ENCODE measurements at places on chromosomes 2 and 18.

DNA sequence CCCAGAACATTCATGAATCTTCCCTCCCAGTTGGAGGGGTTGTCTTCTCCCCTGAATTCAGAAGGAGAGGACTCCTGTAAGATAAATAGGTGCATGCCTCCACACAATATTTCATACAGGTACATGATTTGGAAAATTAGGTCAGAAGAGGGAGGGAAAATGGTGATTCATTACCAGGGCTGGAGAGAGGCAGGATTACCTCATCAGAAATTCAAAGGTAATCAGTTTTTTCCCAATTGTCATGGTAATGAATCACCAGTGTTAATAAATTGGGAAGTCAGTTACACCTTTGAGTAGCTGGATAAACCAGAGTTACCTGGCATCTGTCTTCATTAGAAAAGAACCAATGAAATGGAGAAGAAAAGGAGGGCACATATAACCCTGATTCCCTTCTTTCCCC lies 128.5 kb downstream of the EN1 start:
- no peak for DNase-seq

DNA sequence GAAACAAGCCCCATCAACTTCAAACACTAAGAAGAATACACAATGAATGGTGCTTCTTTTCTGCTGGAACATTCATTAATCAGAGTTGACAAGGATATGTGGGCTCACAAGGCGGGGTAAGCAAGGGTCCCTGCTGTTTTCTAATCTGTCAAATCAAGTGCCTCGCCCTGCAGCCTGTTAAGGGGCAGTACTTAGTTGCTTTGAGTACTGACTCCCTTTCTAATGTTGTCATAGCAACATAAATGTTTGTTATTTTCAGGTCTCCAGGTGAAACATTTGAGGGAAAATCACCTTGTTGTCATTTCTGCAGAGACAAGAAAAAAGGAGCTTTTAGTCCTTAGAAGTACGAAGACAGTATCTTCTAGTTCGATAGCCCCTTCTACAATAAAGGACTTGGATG lies 284.7 kb upstream of the PKDCC start:
- no peak for DNase-seq

- DNase-seq = no peak
Observed at GRCh38 chr18:456361-457139, 44.0 kb downstream of the COLEC12 start.

- no peak for DNase-seq
Observed at GRCh38 chr2:227127201-227127600, 36.8 kb downstream of the COL4A4 start.

DNA sequence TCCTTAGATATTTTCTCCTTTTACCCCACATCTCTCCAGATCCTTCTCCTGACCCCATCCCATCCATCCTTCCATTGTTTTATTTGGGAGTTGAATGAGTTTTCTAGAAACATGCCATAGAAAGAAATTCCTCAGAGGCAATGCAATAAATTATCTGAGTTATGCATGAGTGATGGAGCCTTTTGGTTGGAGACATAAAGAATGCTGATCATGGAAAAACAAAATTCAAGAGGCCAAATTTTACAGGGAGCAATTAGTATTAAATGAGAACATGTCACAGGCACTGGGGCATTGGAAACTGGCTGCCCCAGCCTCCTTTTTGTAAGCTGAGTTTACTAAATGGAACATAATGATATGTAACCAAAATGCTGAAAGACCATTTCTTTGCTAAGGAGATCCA lies 74.2 kb upstream of the LCLAT1 start:
- DNase-seq = no peak

GRCh38 chr2:147663153-147663961 lies 181.5 kb upstream of the ACVR2A start:
- DNase-seq = no peak

GRCh38 chr18:78878335-78878734 lies 101.3 kb upstream of the SALL3 start:
- DNase-seq = no peak

DNA sequence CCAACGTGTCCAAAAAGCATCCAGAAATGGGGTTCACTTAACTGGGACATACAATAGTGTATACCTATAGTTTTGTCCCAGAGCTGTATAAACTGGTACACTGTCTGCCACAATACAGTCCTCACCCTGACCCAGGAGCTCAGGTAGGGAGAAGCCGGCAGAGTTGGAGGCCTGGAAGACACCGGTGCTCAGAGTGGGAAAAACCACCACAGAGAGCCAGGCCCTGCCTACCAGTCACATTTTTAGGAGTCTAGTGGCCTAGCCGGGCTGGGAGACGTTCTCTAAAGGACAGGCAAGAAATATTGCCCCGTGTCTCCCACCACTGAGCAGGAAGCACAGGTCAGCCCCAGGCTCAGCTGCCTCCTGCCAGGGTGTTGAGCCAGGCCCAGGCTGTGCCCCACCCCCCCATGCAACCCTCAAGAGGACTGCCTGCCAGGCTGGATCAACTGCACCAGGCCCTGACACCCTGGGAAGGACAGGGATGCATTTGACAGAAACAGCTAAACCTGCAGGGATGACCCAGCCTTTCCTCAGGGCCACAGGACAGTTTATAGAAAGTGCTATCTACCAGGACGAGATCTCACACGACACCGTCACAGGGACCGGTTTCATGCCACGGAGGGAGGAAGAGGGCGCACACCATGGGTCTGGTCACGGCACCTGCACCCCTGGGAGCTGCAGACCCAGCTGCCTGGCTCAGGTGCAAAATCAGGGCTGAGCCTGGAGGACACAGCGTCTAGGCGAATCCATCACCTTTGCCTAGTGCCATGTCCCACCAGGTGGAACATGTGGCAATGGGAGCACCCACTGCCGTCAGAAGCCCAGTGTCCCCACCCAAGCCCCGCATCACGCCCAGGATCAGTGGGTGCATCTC lies 89.9 kb downstream of the TMEM18 start:
- no peak for DNase-seq
